Neuronal stem cell (in vitro differentiated cells): ENCODE measurements at places on chromosomes 11 and 22.

DNA sequence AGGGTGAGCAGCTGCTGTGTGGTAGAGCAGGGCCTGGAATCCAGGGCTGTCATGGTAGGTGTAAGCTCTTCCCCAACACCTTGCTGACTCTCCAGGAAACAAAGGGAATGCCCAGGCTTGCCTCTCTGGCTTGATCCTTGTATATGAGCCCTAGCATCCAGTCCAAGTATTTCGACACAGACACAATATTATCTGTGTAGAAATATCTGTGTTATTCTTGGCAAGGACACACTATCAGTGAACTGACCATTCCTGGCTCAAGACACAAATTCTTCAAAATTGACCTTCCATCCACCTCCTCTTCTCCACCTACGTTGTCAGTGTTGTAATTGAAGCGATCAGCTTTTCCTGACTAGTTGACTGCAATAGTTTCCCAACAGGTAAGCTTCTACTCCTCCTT, 312.0 kb upstream of the NARS2 start:
- no peak overlapping the region for H3K4me3 ChIP-seq
- no peak overlapping the region for H3K27ac ChIP-seq
- no peak for DNase-seq
- H3K4me1 ChIP-seq: no peaks in the 10 kb centered on the region
- H3K36me3 ChIP-seq: peaks cover 13% of the 10 kb centered on the region

DNA sequence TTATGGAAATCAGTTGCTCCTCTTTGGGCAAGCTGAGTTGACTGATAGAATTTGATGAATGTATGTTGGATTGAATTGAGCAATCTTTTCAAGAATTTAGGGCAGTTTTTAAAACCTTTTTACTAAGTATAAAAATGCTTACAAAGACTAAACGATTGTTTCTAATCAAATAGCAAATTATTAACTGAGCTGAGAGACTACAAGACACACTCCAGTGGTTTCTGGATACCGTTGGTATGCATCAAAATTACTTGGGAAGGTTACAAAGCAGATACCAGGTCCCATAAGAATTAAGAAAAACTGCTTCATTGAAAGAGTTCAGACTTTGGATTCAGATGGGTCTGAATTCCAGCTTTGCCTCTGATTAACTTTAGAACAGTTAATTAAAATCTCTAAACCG, 721.4 kb downstream of the FAM181B start:
- DNase-seq: no peak
- H3K4me3 ChIP-seq: no peak overlapping the region
- H3K4me1 ChIP-seq: no peaks in the 10 kb centered on the region
- H3K27ac ChIP-seq: no peak overlapping the region

- no peak for DNase-seq
- H3K36me3 ChIP-seq: peaks cover 32% of the 10 kb centered on the region
- H3K27ac ChIP-seq: no peak overlapping the region
- no peaks in the 10 kb centered on the region for H3K27me3 ChIP-seq
Observed at GRCh38 chr11:1440066-1440465, 46.5 kb downstream of the MOB2 start.

DNA sequence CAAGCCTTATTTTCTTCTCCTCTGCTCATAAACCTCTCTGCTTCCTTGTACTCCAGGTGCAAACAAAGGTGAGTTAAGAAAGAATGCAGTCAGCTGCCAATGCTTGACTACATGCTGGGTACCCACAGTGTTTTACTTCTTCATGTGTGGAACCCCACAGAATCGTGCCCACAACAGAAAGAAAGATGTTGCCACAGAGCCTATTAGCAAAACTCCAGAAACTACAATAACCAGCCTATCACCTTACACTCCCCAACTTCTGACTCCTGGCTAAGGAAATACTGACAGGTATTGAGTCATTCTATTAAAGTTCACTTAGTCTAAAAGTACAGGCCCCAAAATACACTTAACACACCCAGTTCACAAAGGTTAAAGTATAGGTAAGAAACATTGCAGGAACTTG, 56.9 kb upstream of the CCDC89 start:
- no peak overlapping the region for H3K4me3 ChIP-seq
- H3K27me3 ChIP-seq: no peaks in the 10 kb centered on the region
- no peak overlapping the region for H3K27ac ChIP-seq
- H3K4me1 ChIP-seq: no peaks in the 10 kb centered on the region
- DNase-seq: no peak

DNA sequence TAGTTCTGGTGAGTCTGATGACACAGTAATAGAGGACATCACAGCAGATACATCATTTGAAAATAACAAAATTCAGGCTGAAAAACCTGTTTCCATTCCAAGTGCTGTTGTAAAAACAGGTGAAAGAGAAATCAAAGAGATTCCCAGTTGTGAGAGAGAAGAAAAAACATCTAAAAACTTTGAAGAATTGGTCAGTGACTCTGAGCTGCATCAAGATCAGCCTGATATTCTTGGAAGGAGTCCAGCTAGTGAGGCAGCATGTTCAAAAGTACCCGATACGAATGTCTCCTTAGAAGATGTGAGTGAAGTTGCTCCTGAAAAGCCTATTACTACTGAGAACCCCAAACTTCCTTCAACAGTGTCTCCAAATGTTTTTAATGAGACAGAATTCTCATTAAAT, 38.7 kb downstream of the RTN3 start:
- no peaks in the 10 kb centered on the region for H3K27me3 ChIP-seq
- peaks cover 21% of the 10 kb centered on the region for H3K36me3 ChIP-seq
- H3K4me1 ChIP-seq: no peaks in the 10 kb centered on the region
- H3K4me3 ChIP-seq: no peak overlapping the region
